Right cardiac atrium (tissue), 5 donors: ENCODE measurements at places on chromosomes 12 and 14. TPM values are rescaled to one million over a fixed set of nuclear protein-coding genes. Genes with fewer than 3 reads are reported as not detected.

DNA sequence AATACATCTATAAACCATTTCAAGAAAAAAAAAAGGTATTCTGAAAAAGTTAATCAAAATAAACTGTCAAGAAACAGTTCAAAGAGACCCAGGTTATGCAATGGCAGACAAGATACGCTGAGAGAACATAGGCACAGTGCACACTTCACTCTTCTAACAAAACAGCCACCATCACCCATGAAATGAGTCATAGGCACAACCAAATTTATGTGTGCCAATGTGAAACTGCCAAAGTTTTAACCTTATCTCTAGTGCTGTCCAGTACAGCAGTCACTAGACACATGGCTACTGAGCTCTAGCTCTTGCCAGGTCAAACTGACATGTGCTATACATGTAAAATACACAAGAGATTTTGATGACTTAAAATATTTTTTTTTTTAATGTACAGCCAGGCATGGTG is 1.4 kb downstream of the CEP128 start:
- no peak for DNase-seq

DNA sequence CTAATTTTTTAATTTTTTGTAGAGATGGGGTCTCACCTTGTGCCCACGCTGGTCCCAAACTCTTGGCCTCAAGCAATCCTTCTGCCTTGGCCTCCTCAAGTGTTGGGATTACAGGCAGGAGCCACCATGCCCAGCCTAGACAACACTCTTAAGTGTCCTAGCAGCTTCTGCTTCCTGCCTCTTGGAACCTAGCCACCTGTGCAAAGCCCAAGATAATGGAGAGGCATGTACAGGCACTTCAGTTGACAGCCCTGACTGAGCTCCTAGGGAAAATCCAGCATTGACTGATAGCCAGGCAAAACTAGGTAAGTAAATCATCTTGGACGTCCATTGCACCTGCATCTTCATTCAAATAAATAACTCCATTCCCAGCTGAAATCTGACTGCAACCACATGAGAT is 15.5 kb downstream of the COX14 start:
- DNase-seq: no peak

DNA sequence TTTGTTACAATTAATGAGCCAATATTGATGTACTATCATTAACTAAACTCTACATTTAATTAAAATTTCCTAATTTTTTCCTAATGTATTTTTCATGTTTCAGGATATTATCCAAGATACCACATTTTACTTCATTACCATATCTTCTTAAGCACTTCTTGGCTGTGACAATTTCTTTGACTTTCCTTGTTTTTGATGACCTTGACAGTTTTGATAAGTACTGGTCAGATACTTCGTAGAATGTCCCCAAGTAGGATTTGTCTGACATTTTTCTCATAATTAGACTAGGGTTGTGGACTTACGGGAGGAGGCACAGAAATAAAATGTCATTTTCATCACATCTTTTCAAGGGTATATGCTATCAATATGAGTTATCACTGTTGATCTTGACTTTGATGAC is 700.9 kb downstream of the BCL11B start:
- no peak for DNase-seq

GRCh38 chr14:50813544-50813863 is 17.5 kb downstream of the NIN start:
- no peak for DNase-seq

AP5M1 gene
- polyA plus RNA-seq: 16.0 TPM
